HAP-1 (cell line): ENCODE measurements at places on chromosomes 2 and 18.

GRCh38 chr2:216793386-216793785 is 66.5 kb downstream of the TNP1 start:
- DNase-seq: no peak

GRCh38 chr2:210562502-210563080 is 6.2 kb downstream of the CPS1 start:
- no peak for DNase-seq

GRCh38 chr2:224219781-224220180 is 180.7 kb upstream of the SERPINE2 start:
- no peak for DNase-seq

DNA sequence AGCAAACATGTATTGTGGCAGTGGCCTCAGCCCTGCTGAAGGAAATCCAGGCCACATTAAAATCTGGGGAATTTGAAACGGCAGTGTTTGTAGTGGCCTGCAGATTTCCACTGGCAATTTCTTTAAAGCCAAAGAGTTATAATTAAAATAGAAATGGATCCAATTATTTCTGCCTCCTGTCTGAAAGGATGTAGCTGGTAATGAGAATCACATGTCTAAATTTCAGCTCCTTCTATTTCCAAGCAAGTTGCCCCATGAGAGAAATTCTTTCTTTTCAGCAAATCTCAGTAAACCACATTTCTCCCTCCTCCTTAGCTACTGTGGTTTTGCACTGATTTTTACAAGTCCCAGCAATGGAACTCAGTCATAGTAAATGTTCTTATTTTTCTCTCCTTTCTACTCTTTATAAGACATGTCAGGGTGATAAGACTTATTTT is 55.4 kb upstream of the ZNF396 start:
- DNase-seq: no peak

DNA sequence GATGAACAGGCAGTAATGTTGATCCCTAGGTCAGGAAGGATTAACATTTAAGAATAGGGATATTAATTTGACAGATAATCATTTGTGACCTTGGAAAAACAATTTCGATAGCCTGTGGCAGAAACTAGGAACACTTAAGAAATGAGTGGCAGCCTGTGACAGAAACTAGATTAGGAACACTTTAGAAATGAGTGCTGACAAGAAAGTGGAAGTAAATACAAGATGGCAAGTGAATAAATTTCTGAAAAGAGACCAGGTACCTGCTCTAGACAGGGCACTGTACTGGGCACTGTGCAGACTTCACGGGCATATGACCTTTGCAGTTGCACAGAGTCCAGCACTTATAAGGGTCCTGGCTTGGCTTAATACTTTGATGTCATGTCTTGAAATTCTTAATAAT is 5.5 kb upstream of the HNRNPA3 start:
- DNase-seq: no peak
